ENCODE measurements at places on chromosomes 12 and 14.

DNA sequence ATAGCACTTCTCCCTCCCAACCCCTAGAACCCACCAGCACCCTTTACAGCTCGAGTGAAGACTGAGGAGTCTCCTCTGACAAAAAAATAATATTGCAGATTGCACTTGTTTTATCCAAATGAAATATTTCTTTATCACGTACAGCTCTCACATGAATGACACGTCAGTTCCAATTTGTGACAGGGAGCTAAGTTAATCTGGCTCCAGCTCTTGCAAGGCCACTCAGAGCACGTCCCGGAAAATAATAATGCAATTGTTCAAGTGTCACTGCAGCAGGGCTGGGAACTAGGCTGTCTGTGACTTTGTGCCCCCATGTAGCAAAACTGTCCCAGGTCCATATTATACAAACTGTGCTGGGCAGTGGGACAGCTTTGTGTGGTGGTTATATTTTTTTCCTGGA, 539.6 kb downstream of the VRK1 start:
- DNase-seq = no peak

DNA sequence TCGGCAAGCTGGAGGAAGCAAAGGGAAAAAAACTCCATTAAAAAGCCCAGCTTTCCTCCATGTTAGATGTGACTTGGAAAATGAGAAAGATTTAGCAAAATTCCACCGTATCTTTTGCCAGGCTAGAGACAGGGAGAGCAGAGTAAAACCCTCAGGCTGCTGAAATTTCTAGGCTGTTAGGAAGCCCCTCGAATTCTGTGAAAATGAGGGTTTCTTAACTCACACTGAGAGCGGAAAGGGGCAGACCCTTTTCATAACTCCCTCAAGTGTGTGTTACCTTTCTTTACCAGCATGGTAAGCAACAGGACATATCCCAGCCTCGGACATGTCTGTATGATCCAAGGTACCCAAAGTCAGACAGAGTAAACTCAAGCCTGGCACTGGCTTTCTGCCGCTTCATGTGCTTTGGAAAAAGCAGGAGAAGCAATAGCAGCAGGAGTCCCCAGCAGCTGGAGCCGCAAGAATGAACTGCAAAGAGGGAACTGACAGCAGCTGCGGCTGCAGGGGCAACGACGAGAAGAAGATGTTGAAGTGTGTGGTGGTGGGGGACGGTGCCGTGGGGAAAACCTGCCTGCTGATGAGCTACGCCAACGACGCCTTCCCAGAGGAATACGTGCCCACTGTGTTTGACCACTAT, at the start of gene RHOJ:
RHOJ (plus strand) TSS at position 37 of the 637 bp plus-strand sequence; CDS start at position 464, 427 bp downstream.
- DNase-seq = peak; percentile 43

DNA sequence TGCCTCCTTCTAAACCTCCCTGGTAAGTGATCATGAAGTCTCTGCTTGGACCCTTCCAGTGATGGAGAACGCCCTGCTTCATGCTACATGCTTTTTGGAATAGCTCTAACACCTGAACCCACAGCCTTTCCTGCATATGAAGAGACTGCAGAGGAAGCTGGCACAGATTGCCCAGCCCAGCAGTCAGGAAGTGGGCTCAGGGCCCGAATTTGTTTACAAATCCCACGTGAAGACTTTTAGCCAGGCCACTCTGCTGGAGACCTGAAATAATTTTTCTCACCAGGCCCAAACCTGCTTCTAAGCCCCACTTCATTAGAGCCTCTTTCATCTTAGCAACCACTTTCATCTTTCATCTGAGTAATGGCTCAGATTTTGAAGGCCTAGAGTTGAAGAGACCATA, 22.9 kb downstream of the RTN1 start:
- no peak for DNase-seq

DNA sequence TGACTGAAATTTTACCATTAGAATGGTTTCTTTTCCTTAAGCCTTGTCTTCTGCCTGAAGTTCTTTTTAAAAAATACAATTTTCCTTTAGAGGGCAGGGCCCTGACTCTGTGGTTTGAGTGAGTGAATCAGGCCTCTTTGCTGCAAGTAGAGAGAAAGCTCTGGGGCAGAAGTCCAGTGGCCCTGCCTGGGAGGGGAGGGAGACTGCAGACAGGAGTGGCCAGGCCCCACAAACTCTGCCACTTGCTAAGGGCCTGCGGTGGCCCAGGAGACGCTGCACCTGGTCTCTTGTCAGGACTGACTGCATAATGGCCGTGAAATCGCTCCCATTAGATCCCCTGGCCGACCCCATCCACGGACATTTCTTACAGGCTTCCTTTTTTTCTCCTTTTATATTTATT, 25.5 kb downstream of the TSPAN11 start:
- DNase-seq = no peak

DNA sequence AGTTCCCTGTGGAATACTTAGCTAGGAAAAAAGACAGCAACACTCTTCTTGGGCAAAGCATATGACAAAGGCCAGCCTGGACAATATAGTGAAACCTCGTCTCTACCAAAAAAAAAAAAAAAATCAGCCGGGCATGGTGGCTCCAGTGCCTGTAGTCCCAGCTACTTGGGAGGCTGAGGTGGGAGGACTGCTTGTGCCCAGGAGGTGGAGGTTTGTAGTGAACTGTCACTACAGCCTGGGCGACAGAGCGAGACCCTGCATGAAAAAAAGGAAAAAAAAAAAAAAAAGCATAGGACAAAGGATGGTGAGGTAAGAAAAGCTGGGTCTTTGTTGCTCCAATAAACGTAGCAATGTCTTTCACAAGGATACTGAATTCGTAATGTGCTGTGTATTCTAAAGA, 1.1 kb downstream of the TXNDC16 start:
- no peak for DNase-seq

- no peak for DNase-seq
These were observed 69.1 kb upstream of the DNM1L start for GRCh38 chr12:32609966-32610365.

DNA sequence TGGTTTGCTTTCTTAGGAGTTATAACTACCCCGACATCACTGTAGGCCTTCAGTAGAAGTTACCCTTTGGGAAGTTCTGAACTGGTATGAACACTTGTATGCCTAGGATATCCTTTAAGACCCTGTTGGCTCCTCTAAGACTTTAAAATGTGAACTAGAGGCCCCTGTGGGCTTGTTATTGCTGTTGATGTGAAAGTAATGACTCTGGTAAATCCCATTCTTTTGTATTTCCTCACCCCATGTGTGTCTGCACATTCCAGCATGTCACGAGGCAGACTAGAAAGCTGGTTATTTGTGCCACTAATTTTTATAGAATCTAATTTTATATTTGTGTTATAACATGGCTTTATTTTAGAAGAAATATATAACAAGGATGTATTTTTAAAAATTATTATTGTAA, 48.9 kb downstream of the SERPINA10 start:
- no peak for DNase-seq

DNA sequence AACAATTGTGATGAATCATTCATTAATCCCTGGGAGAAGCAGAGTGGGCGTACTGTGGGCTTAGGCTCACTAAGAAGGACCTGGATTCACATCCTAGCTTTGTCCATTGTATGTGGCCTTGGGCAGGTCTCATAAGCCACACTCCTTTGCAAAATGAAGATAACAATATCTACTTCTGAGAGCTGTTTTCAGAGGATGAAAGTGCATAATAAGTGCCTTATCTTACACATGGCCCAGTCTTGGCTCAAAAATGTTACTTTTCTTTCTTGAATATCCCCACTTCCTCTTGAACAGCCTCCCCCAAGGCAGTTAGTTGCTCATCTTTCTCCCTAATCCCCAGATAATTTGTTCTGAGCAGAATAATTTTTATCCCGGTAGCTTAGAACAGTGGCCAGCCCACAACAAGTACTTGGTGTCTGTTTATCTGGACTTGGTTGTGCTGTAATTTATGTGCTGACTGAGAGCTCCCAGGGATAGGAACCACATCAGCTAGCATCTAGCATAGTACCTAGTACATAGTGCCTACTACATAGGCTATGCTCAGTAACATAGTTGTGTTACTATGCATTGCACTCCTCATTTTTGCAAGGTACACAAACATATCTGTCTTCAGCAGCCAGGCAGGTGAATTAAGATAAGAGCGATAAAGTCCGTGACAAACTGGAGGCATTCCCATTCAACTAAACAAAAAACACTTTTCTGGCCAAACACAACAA, 61.7 kb upstream of the NUDT4 start:
- DNase-seq = no peak

DNA sequence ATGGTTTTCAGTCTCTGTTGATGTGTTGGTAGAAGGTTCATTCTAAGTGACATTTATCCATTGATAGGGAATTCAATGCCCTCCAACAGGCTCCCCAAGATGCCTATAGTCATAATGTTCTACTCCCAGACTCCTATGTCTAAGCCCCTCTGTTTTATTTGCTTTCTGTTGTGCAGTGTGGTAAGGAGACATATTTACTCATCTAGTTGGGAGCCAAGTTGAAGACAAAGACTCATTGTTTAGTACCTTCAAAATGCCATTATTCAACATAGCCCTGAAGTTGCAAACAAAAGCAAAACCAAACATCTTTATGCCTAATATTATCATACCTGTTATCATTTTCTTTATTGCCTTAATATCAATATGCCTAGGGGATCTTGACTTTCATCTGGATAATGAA, 302.1 kb downstream of the RMST start:
- no peak for DNase-seq

DNA sequence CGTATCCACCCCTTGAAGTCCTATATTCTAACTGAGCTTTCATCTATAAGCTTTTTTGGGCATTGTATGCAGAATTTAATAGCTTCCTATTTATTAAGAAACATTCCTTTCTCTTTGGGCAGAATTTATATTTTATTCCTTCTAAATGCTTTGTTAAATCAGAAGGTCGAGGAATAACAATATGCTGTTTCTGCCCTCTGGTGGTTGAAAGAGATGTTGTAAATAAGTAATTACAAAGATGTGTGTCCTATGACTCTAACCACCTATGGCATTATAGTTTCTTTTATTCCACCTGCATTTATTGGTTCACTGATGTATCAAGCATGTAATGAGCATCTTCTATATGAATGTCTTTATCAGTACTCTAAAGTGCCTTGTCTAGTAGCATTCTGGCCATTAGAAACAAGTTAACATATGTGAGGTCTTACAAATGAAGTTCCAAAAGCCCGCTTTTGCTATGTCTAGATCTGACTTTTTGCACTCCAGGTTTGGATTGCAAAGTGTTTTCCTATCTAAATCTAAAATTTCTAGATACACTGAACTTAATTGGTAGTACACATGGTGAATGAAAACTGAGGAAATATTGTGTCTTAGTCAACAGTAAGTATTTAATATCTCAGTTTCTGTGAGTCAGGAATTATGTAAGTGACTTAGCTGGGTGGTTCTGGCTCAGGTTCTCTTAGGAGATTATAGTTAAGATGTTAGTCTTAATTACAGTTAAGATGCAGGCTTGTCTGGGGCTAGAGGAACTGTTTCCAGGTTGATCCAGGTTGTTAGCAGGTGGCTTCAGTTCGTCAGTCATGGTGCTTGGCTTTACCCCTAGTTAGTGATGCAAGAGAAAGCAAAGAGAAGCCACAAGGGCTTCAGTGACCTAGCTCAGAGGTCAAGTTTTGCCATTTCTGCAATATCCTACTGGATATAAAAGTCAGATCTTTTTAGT, 57.5 kb downstream of the PLEKHA5 start:
- DNase-seq = peak; percentile 53

DNA sequence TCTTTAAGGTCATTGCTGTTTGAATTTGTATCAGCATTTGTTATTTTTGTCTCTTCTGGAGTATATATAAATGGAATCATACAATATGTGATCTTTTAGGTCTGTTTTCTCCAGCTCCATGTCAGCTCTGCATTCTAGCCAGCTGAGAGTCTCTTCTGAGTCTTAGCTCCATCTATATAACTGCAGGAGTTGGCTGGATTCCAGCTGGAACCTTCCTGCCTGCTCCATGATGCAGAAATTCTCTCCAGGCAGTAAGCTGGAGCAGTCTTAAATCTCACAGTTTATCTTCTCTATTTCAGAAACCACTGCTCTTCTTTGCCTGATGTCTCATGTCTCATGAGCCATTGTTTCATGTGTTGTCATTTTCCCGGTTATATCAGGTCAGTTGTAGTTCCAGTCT, 827.6 kb downstream of the NRXN3 start:
- DNase-seq = peak; percentile 59

GRCh38 chr14:67357186-67357968, 2.2 kb downstream of the ATP6V1D start:
- no peak for DNase-seq

GRCh38 chr12:75476071-75476470, 4.5 kb upstream of the GLIPR1 start:
- peak; percentile 36 for DNase-seq

DNA sequence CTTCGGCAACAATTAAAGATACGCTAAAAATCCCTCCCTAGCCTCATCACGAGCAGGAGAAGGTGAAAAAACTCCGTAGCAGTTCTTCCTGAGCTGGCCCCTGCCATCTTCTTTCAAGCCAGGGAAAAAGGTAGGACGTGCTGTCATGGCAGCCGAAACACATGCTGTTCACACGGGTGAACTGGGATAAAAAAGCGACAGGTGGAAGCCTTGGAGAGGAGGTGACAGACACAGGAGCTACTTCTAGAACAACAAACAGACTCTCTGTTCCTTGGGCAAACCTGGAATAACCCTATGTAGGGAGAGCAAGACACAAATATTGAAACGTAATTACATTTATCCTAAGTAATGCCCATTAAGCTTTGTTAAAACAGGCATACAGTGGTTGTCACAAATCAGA, 81.3 kb downstream of the KCNK10 start:
- no peak for DNase-seq

GRCh38 chr14:101950516-101951215, 13.7 kb upstream of the DYNC1H1 start:
- DNase-seq = no peak

- DNase-seq = no peak
These were observed 520.5 kb upstream of the STXBP6 start for GRCh38 chr14:25570483-25570882.

DNA sequence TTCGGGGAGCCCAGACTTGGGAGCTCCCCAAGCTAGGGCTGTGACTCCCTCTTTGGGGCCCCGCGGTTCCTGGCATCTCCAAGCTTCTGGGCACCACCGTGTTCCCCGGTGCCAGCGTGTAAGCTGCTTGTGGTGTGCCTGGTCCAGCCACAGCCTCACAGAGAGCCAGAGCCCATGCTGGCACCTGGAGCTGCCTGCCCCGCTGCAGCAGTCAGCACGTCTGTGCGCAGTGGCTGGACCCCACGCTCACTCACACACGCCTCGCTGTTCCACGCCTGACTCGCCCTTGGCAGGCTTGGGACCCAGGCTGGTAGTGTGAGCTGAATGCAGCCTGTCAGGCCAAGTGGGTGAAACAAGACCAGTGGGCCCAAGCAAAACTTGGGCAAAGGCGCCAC, 34.5 kb downstream of the APAF1 start:
- DNase-seq = no peak

GRCh38 chr14:77044783-77045237, 16.3 kb upstream of the IRF2BPL start:
- DNase-seq = peak; percentile 60

GRCh38 chr12:52280319-52280795, 5.9 kb downstream of the KRT86 start:
- DNase-seq = peak; percentile 94

GRCh38 chr14:23895480-23895879, 58.1 kb upstream of the DHRS4 start:
- no peak for DNase-seq

GRCh38 chr12:121579981-121580868, 598 bp downstream of the KDM2B start:
- peak; percentile 74 for DNase-seq

GRCh38 chr14:103624860-103625259, 4.2 kb upstream of the KLC1 start:
- peak; percentile 66 for DNase-seq

Data from fibroblast of skin of right biceps (primary cell).